ENCODE measurements at places on chromosomes 3 and 15. TPM values are rescaled to one million over a fixed set of nuclear protein-coding genes. Genes with fewer than 3 reads are reported as not detected.

ALS2CL gene
- total RNA-seq, result 7.5 TPM

CHAC1 gene
- 0.22 TPM for total RNA-seq

FETUB gene
- total RNA-seq, result not detected

TIMP4 gene
- total RNA-seq, result not detected

RAD51 gene
- 1.5 TPM for total RNA-seq

MEX3B gene
- 3.7 TPM for total RNA-seq

QARS1 gene
- 343 TPM for total RNA-seq

GCSAM gene
- total RNA-seq, result 3.1 TPM

AEN gene
- 27.7 TPM for total RNA-seq

SHC4 gene
- total RNA-seq, result not detected

ATP13A4 gene
- 1.8 TPM for total RNA-seq

GOLIM4 gene
- 0.41 TPM for total RNA-seq

LRTM1 gene
- total RNA-seq, result not detected

QTRT2 gene
- 36.6 TPM for total RNA-seq

BDH1 gene
- total RNA-seq, result 14.0 TPM

CGNL1 gene
- not detected for total RNA-seq

CLDN11 gene
- not detected for total RNA-seq

RHCG gene
- not detected for total RNA-seq

TTBK2 gene
- total RNA-seq, result 19.3 TPM

WDR5B gene
- total RNA-seq, result 1.9 TPM

KLHL25 gene
- 4.9 TPM for total RNA-seq

SLC24A5 gene
- total RNA-seq, result not detected

CYP11A1 gene
- not detected for total RNA-seq

RGMA gene
- total RNA-seq, result 0.50 TPM

CKMT1B gene
- not detected for total RNA-seq

ECE2 gene
- not detected for total RNA-seq

NEK10 gene
- 0.22 TPM for total RNA-seq

ARRDC4 gene
- 4.2 TPM for total RNA-seq

CLDN16 gene
- total RNA-seq, result not detected

CRYGS gene
- total RNA-seq, result 2.0 TPM

MED12L gene
- total RNA-seq, result 0.43 TPM

BCHE gene
- not detected for total RNA-seq

RPUSD2 gene
- 20.1 TPM for total RNA-seq

HIGD2B gene
- total RNA-seq, result not detected

PLD1 gene
- 1.1 TPM for total RNA-seq

TRAT1 gene
- 42.5 TPM for total RNA-seq

CD200 gene
- 1.2 TPM for total RNA-seq

GP5 gene
- 2.8 TPM for total RNA-seq

BOC gene
- total RNA-seq, result not detected

KATNBL1 gene
- 10.0 TPM for total RNA-seq

CYP19A1 gene
- total RNA-seq, result not detected

All from CD8-positive, alpha-beta T cell (primary cell).